Right renal pelvis (tissue), 4 donors: ENCODE measurements at places on chromosomes 6 and 20. TPM values are rescaled to one million over a fixed set of nuclear protein-coding genes. Genes with fewer than 3 reads are reported as not detected.

Gene C6orf163
- polyA plus RNA-seq: 3.3 TPM

Gene GJE1
- polyA plus RNA-seq: not detected

Gene HLA-DQA1
- polyA plus RNA-seq: 2.7 TPM

Gene PSMA7
- 206 TPM for polyA plus RNA-seq

Gene RIPK1
- polyA plus RNA-seq: 28.6 TPM

Gene MATN4
- 0.20 TPM for polyA plus RNA-seq

Gene MDN1
- polyA plus RNA-seq: 40.4 TPM

Gene RUNX2
- 2.5 TPM for polyA plus RNA-seq

Gene PACSIN1
- 0.97 TPM for polyA plus RNA-seq

Gene NQO2
- polyA plus RNA-seq: 72.7 TPM

Gene SRSF3
- 602 TPM for polyA plus RNA-seq

Gene CDC5L
- polyA plus RNA-seq: 44.0 TPM

Gene CLDN20
- polyA plus RNA-seq: 0.87 TPM
